Right atrium auricular region (tissue), 2 donors: ENCODE measurements at places on chromosomes 5 and 9. TPM values are rescaled to one million over a fixed set of nuclear protein-coding genes. Genes with fewer than 3 reads are reported as not detected.

DNA sequence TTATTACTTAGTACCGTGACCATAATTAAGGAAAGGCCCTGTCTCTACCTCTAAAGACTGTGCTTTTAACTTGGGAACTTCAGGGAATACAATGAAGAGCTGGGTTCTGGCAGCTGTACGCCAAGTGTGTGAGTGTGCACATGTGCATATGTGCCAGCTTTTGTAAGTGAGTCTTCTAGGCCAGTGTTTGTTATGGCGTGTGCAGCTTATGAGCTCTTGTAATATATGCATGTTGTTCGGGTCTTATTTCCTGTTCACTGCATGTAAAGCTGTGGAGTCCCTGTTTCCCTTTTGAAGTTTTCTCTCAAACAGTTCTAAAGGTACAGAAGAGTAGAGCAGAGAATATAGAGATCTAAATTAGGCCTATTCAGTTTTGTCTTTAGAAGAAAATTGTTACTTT lies 30.5 kb downstream of the TGFBR1 start:
- DNase-seq = no peak
- H3K4me3 ChIP-seq = no peak overlapping the region
- H3K27ac ChIP-seq = no peak overlapping the region
- no peaks in the 10 kb centered on the region for H3K27me3 ChIP-seq

WWC1 gene
- 8.1 TPM for total RNA-seq

DNA sequence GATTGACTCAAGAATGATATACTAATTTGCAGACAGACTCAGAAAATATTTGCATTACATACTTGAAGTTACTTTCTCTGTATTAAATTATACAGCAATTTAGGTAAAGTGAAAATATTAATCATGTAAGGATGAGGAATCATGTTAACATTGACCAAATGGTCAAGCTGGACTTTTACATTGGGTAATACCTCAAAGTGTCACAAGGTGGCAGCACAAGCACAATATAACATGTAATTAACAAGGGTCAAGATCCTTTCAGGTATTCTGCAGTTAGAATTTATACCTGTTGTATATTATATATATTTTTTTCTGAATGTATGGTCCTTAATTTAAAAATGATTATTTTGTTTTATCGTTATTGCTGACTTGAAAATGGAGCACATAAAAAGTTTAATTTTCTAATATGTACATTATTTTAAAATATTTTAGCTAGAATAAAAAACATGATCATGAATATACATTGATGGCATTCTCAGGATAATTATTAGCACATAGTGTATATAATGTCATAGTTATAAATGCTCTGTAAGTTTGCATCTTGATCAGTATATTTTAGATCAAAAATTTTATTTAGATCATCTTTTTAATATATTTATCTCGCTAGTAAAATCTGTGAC lies 8.6 kb downstream of the HAPLN1 start:
- no peaks in the 10 kb centered on the region for H3K4me1 ChIP-seq
- no peaks in the 10 kb centered on the region for H3K36me3 ChIP-seq

- peaks cover 7% of the 10 kb centered on the region for H3K4me1 ChIP-seq
- no peaks in the 10 kb centered on the region for H3K27me3 ChIP-seq
- DNase-seq = no peak
- H3K36me3 ChIP-seq = no peaks in the 10 kb centered on the region
- H3K4me3 ChIP-seq = no peak overlapping the region
Observed at GRCh38 chr5:67195406-67196275, 958 bp downstream of the CD180 start.

DNA sequence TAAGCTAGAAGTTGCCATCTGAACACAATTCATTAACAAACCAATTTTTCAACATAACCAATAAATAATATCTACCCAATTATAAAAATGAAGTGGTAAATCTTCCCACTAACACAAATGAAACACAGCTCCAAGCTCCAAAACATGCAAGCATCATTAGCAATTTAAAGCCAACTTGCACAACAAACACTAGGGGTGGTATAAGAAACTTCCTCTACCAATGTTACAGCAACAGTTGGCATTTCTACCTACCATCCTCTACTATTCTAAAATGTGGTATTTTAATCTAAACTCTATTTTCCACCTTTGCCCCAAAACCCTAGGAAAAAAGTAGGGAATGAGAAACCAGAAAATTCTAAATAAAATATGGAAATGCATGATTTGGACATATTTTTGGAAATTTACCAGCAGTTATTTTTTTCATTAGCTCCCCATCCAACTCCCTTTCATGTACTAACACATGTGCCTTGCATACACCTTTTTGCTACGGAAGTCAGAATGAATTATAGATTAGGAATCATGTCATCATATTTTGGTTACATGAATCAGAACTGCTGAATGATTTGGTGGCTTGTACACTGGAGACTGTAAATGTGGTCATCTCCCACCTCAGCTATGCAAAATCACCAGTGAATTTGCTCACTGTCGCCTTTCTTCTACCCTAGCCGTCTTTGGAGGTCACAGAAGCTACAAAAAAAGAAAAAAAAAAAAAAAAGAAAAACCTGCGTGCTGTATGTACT lies 4.1 kb downstream of the NR6A1 start:
- no peaks in the 10 kb centered on the region for H3K36me3 ChIP-seq
- H3K27ac ChIP-seq = no peak overlapping the region
- H3K4me3 ChIP-seq = no peak overlapping the region

PDE6A gene
- total RNA-seq = 0.08 TPM
